ENCODE measurements at places on chromosomes 3 and 15.

- no peak for DNase-seq
Observed at GRCh38 chr15:100944986-100945385, 25.8 kb downstream of the LRRK1 start.

DNA sequence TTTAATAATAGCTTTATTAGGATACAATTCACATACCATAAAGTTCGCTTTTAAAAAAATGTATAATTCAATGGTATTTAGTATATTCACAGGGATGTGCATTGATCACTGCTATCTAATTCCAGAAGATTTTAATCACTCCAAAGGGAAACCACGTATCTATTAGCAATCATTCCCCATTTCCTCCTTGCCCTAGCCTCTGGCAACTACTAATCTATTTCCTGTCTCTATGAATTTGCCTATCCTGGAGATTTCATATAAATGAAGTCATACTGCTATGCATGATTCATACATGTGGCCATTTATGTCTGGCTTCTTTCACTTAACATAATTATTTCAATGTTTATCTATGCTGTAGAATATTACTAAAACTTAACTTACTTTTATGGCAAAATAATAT lies 32.0 kb upstream of the CASR start:
- DNase-seq = no peak

DNA sequence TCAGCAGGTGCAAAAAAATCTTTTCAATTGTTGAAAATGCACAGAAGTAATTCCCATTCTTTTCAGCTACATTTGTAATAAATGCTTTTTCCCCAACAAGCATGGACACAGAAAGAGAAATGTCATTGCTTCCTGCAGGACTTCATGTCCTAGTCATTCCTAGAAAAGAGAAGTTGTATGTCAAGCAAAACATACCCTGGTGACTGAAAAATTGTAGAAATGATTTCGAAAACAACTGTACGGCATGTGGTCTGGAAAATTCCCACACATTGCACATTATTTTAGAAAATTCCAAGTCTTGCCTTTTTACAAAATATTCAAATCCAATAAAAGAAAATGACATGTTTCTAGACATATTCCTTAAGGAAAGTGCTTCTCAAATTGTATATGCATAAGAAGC lies 50.4 kb upstream of the ALCAM start:
- DNase-seq = no peak

DNA sequence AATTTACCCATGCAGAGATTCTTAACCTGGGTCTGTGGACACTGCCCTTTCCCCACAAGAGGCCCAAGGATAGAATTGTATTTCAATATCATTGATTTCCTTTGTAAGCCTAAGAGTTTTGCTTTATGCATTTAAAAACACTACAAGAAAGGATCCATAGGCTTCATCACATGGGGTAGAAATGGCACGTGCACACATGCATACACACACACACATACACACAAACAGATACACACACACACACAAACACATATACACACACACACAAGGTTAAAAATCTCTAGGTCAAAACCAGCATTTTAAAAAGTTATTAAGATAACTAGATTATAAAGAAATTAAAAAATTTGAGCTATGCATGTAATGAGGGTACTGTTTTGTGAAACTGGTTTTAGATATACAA lies 35.5 kb upstream of the CD47 start:
- DNase-seq = no peak

GRCh38 chr3:168116279-168116678 lies 20.6 kb upstream of the GOLIM4 start:
- DNase-seq = no peak

- no peak for DNase-seq
Observed at GRCh38 chr15:89998141-89998661, 2.9 kb upstream of the ZNF710 start.

DNA sequence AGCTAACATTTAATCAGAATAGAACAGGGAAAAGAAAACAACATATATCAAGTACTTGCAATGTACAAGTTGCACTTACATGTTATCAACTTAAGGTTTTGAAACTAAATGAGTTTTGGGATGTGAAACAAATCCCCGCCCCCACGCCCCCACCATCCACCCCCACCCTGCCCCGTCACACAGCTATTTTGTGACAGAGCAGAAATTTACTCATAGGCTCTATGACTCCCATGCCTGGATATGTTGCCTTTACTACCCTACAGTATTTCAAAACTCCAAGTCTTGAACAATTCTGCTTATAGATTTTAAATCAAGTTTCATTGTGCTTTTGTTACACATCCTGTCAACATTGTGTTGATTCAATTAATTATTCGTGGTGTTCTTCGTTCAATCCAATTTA lies 18.1 kb upstream of the IL1RAP start:
- no peak for DNase-seq

DNA sequence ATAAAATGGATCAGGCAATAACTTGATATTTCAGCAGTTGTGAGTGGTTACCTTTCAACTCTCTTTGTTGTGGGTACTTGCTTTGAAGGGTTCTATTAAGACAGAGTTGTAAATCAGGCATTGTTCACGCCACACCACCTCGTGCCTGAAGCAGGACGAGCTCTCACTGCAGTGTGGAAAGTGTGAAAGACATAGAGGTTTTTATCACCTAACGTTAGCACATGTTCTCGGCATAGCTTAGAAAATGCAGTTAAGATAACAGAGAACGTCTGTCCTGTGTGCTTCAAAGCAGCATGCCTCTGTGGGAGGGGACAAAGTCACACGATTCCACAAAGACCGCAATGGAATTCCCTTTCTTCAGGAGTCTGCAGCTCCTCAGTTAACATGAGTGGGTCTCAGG lies 7.8 kb downstream of the ADAMTS17 start:
- no peak for DNase-seq

GRCh38 chr3:190024912-190025311 lies 95.8 kb downstream of the P3H2 start:
- no peak for DNase-seq

DNA sequence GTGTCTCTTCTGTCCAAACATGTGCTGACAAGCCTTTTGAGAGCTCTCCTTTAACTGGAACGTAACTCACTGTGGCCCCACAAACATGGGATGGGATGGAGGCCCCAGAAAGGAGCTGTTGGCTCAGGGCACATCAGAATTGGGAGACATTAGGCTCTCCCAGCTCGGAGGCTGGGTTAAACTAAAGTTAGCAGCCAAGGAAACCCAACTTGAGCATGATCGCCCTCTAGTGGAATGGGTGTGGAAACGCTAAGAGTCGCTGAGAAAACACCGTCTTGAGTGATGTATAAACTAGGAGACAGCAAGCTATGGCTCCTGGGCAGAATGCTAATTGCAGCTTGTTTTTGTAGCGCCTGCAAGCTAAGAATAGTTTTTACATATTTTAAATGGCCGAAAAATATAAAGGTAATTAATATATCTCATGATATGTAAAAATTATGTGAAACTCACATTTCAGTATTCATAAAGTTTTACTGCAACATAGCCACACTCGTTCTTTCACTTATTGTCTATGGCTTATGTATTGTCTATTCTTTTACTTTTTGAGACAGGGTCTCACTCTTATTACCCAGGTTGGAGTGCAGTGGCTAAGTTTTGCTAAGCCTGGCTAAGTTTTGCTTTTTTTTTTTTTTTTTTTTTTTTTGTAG lies 138.8 kb upstream of the HACD2 start:
- DNase-seq = peak; percentile 15

DNA sequence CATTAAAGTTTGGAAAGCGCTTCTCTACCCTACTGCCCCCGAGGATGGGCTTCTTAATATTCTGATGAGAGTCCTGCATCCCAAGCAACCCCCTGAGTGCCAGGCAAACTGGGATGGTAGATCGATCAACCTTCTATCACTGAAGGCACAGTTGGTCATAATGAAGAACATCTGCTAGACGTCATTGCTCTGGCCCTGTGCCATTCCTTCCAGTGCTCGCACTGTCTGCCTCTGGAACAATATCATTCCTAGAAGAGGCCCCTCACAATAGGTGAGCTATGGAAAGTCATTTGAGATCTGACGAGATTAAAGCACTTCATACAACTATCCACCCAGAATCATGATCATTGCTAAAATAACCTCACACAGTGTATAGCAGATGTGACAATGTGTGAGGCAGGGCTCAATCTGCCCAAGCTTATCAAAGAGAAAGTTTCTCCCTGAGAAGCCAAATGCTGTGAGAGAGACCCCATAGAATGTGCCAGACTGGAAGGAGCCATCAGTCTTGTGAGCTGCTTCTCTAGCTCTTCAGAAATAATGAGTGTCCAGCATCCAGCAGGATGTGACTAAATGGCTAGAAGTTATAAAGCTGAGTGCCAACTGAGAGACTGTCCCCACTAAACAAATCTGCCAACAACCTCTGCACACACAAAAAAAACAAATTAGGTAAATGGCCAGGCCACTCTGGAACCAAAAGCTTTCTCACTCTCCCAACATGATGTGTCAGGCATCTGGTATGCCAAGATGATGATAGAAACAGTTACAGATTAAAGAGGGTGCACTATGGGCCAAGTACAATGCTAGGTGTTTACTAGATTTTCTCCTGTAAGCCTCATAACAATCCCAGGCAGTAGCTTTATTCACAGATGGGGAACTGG lies 165.5 kb downstream of the NECTIN3 start:
- DNase-seq = no peak

- DNase-seq = no peak
Observed at GRCh38 chr15:59598461-59598860, 13.1 kb upstream of the GCNT3 start.

GRCh38 chr3:160196511-160197104 lies 28.6 kb upstream of the C3orf80 start:
- DNase-seq = no peak

DNA sequence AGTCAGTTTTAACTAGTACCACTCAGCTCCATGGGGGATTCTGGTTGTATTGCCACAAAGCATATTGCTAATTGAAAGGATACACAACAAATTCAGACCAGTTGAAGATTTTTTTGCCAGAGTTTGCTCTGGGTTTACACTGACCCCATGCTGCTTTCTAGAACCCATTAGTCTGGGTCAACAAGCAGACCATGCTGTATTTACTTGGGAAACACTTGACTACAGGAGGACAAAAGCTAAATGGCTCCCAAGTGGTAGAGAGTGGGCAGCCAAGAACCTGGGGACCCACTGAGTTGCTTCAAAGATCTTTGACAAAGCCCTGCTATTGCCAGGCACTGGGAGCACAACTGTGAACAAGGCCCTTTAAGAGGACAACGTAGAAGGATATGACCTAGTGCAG lies 86.8 kb upstream of the PSMD6 start:
- no peak for DNase-seq

GRCh38 chr3:150128126-150128525 lies 157.4 kb upstream of the PFN2 start:
- no peak for DNase-seq

GRCh38 chr3:71875461-71875947 lies 90.6 kb upstream of the PROK2 start:
- DNase-seq = peak; percentile 55

DNA sequence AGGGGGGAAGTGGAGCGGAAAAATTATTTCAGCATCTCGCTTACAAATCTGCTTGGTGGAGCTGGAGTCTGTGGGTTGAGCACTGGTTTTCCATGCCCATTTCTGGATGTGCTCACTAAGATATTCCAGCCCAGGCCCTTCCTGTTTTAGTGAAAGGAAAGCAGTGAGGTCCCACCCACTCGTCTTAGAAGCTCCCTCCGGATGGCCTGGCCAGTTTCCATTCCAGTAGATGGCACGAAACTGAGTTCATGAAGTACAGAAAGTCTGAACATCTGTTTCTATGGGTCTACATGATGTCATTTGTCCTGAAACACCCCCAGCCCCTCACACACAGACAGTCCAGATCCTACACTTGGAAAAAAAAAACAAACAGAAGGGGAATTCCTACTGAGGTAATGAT lies 31.9 kb upstream of the THSD4 start:
- DNase-seq = no peak

GRCh38 chr15:74391582-74392450 lies 24.4 kb upstream of the CYP11A1 start:
- no peak for DNase-seq

- no peak for DNase-seq
Observed at GRCh38 chr3:151845306-151845905, 28.0 kb upstream of the SUCNR1 start.

- no peak for DNase-seq
Observed at GRCh38 chr15:60656481-60656880, 177.5 kb upstream of the ICE2 start.

- no peak for DNase-seq
Observed at GRCh38 chr3:123696808-123697207, 112.0 kb upstream of the HACD2 start.

DNA sequence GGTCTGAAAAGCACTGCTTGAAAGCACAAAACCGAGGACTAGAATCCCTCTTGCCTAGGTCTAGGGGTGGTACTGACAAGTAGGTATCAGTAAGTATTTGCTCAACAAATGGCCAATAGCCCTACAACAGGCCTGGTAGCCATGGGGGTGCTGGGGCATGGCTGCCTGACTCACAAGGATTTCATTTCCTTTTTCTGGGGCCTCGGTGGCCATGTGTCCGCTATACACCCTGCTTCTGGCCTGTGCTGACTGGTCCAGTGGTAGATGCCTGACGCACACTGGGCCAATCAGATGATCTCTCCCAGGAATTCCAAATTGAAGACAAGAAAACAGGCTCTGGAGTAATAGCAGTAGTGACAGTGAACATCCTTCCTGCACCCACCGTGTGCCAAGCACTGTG lies 29.4 kb downstream of the MELTF start:
- no peak for DNase-seq

DNA sequence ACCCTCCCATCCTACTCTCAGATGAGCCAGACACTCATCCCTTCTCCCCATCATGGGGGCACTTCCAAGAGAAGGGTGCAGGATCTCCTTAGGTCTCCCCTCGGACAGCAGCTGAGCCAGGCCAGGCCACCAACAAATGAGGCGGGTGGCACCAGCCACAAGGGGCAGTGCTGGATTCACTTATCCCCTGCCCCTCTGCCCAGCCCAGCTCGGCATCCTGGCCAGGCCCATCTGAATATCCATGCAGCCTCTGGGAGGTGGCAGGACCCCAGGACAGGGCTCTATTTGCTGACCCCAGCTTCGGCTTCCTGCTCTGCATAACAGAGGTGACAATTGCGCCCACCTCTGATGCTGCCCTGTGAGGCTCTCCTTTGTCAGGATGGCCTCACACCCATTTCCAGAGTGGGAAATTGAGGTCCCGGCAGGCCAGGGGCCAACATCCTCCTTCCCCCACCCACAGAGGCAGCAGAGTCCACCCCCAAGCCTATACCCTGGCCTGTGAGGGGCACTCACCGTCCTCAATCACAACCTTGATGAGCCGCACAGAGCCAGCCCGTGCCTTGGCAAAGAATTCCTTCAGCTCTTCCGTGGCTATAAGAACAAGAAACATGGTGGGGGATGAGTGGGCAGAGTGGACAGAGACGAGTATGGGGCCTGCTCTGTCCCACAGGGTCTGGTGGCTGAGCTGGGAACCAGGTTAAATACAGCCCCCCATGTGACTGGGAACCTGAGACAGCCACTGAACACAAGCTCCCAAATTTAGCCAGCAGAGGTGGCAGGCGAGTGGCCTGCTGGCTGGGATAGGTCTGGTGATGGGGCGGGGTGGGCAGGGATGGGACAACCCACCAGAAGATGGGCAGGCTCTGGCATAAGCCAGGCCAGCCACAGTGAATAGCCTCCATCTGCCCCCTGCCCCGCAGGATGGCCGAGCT lies 4.2 kb downstream of the TWF2 start:
- no peak for DNase-seq

Data from stimulated activated CD8-positive, alpha-beta memory T cell treated with anti-CD3 and anti-CD28 coated beads, Interleukin-7, amount 100 ng/mL, for 4 hours (primary cell).